Cardiac muscle cell (in vitro differentiated cells and primary cell): ENCODE measurements at places on chromosomes 4 and X.

GRCh38 chr4:184957446-184958115, 60.7 kb upstream of the HELT start:
- no peak for DNase-seq

GRCh38 chrX:45591650-45592049, 391.0 kb upstream of the DIPK2B start:
- no peak for DNase-seq

GRCh38 chrX:1807301-1807731, 192.5 kb downstream of the ASMT start:
- no peak for DNase-seq

GRCh38 chrX:34350561-34351335, 218.6 kb upstream of the FAM47A start:
- DNase-seq: no peak

GRCh38 chr4:74632634-74633033, 161.7 kb downstream of the BTC start:
- no peak for DNase-seq

GRCh38 chr4:40285692-40286091, 49.4 kb upstream of the CHRNA9 start:
- DNase-seq: no peak

DNA sequence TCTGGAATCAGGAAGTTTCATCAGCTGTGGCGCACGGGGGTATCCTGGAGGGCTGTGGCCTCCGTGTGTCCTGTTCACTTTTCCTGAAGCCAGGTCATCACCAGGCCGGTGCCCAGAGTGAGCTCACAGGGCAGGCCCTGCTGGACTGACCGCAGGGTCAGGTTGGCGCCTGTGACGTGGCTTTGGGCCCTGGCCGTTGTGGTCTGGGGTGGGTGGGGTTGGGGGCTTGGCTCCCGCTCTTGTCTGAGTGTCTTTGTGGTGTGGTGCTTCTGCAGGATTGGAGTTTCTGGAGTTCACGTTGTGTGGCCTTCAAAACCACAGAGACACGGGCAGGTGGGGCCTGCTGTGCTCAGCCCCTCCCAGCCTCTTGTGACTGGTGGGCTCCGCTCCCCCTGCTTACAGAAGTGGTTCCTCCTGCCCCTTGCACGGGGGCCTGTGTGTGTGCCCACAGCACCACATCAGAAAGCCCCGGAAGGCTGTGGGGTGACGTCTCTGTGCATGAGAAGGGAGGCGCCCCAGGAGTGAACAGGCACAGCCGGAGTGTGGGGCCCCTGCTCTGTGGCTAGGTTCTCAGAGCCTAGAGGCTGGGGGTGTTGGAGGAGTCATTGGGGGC, 9.5 kb downstream of the RGS12 start:
- no peak for DNase-seq

DNA sequence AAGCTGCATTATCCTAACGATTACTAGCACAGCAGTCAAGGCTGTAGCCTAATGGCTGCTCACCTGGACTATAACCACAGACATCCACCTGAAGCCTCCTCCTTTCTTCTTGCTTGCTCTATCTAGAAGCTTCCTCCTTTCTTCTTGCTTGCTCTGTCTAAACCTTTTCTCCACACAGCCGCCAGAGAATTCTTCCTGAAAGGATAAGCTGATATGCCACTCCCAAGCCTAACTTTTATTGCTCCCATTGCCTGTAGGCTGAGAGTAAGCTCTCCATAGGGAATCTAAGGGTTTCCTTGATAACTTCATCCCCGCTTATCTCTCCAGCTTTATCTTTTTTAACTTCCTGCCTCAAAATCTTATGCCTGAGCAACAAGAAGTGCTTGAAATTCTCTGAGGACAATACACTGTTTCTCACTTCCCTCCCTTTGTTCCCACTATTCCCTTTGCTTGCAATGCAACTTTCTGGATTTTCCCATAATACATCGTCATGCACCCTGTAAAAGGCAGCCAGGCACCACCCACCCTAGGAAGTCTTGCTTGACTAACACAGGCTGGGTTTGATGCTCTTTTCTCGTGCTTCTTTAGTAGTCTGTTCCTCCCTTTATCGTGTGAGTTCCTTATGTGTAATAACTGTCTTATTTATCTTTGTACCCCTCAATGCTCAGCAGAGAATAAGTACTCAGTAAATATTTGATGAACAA, 1.4 kb upstream of the LRIT3 start:
- no peak for DNase-seq

GRCh38 chr4:89021684-89022083, 35.3 kb downstream of the FAM13A start:
- DNase-seq: peak; percentile 36

DNA sequence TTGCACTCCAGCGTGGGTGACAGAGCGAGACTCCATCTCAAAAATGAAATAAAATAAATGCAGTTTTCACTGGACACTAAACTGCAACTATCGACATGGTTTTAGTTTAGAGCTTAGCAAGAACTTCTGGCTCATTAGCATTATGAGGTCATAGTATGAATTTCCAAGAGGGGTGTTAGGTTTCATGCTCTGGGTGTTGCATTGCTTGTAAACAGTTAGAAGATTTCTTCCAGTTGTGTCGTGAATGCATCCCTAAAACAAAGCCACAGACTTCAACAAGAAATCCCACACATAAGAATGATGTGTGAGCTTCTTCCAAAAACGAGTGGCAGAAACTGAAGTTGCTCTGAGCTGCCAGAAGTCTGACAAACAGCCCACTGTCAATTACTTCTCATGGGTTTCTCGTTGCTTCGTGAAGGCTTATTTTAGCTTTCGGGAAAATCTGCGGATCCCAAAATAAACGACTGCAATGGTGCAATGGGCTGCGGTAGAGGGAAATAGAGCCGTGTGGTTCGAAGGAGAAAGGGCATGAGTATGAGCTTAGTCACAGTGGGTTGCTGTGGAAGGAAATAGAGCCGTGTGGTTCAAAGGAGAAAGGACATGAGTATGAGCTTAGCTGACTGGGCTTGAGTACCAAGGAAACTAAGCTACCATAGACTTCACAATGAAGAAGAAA, 354.9 kb downstream of the DHRSX start:
- no peak for DNase-seq

DNA sequence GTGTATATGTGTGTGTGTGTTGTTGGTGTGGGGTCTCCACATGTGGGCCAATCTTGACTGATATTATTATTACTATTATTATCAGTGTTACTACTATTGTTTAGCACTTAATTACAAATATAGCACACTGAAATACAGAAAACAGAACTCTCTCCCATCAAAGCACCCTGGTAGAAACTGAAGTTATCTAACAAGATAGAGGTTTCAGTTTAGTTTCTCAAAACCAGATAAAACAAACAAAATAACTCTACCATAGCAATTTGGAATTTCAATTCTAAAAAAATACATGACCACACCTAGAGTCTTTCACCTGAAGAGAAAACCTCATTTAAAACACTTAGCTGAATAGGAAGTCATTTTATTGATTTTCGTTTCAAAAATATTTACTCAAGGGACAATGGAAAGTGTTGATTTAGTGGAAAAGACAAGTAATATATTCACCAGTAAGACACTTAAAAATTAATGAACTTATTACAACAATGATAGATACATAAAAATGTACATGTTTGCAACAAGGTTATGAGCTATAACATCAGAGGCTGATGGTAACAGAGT, 252.3 kb downstream of the PDHA2 start:
- no peak for DNase-seq

DNA sequence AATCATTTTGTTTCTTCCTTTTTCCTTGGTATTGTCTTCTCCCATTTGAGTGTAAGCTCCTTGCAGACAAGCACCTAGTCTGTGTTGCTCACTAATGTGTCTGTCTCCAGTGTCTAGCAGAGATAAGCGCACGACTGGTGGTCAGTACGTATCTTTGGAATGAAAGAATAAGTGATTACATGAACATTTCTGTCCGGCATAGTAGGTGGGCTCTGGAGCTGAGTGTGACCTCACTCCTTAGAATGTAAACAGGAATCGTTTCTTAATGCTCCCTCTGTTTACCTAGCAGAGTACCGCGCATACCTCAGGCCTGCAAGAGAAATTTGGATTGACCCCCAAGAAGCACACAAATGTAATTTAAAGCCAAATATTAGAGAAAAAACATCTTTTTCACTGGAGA, 235.4 kb downstream of the MAML3 start:
- DNase-seq: no peak

DNA sequence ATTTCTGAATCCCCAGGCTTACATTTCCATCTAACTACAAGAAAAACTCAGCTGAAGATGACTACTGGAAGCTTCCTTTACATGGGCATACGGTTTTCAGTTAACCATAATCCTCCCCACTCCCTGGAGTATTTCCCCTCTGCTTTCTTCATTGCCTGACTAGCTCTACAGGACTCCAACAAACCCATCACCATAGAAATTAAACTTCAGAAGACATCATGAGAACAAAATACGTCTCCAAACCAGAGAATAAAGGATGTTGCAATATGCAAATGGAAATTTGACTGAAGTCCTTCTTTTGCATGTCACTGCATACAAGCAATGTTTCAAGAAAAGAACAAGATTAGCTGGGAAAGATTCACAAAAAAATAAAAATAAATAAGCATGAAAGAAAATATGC, 170.2 kb upstream of the PCDH18 start:
- DNase-seq: no peak

DNA sequence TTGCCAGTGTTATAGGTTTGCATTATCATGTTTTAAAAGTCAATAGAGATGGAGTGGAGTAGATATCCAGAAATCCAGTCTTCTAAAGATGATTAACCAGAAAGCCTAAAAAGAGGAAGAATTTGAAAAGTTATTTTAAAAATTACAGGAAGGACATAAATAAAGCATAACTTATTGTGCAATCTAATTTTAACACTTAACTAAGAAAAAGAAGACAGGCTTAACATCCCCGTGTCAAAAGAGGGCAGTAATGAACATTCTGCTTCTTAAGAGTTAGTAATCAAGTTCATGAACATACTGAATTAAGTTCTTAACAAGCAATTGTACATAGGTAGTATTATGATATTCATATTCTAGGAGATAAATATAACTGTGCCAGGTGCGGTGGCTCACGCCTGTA, 39.3 kb downstream of the ELF2 start:
- DNase-seq: no peak

DNA sequence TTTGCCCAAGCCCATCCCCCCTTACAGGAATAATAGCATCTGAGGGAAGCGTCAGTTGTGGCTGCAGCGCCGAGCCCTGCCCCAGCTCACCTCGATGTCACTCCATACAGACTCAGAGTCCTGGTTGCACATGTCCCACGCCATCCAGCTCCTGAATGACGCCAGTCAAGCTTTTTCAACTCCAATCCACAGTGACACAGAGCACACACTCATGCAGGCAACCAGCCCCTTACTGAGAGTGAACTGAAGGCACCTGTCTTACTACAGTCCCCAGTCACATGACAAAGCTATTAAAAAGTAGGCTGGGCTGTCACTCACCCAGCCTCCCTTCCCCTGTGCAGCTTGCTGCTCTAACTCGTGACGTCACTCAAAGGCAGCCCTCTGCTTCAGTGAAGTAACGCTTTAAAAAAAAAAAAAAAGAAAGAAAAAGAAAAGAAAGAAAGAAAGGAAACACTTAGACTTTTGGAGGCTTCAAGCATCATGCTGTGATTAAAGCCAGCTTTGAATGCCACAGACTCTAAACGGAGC, at the start of gene PPARGC1A:
TSS of gene PPARGC1A (minus strand) at position 234 of the 528 bp plus-strand sequence. CDS start at position 144, 90 bp downstream.
- peak; percentile 87 for DNase-seq

GRCh38 chr4:86718152-86718551, 124.0 kb downstream of the PTPN13 start:
- DNase-seq: no peak

DNA sequence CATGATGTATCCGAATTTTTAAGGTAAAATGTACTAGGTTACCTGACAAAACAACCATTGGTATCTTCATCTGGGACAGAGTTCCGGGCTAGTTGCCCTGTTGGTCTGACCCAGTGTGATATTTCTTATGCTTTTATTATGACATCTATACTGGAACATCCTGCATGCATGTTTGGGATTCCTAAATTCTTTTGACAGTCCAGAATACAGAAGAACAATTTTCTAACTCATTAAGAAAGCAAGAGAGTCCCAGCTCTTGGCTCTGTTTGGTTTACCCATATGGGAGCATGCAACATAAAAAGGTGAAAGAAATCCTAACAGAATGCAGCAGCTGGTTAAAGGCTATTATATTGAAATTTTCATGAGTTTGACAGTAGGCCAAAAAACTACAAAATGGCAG, 247.7 kb upstream of the FTHL17 start:
- DNase-seq: no peak

DNA sequence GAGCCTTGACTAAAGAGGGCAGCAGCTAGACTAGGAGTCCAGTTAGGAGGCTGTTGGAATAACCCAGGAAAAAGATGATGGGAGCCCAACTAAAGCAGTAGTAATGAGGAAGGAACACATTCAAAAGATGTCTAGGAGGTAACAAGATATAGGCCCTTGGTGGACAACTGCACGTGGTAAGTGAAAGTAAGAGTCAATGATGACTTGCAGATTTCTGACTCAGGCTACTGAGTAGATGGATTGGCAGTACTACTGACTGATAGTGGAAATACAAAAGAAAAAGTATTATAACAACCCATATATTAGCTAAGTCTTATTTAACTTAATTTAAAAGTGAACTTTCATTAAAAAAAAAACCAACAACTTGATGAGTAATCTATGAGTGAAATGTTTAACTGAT, 74.0 kb downstream of the PAK3 start:
- DNase-seq: no peak

- DNase-seq: no peak
Measured at GRCh38 chr4:88613417-88613875, 21.2 kb downstream of the HERC3 start.

DNA sequence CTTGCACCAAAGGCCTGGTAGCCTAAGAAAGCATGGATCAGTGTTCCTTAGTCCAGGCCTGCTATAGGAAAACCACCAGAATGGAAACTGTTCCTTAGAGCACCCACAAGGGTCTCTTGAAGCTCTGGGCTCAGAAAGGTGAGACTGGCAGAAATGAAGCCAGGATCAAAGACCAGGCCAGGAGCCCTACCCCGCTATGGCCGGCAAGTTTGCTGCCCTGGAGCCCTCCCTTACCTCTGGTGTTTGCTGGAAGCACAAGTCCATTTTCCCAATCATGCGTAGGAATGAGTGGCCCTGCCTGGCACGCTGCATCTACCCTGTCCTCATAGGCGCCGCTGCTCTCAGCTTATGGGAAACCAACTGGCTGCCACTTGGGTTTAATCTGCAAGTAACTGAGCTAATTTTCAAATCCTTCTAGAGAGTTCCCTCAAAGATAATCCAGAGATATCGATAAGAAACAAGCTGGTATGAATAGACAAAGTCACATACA, 37.4 kb downstream of the BCOR start:
- DNase-seq: no peak

GRCh38 chr4:101020956-101021355, 326.4 kb downstream of the PPP3CA start:
- DNase-seq: no peak

DNA sequence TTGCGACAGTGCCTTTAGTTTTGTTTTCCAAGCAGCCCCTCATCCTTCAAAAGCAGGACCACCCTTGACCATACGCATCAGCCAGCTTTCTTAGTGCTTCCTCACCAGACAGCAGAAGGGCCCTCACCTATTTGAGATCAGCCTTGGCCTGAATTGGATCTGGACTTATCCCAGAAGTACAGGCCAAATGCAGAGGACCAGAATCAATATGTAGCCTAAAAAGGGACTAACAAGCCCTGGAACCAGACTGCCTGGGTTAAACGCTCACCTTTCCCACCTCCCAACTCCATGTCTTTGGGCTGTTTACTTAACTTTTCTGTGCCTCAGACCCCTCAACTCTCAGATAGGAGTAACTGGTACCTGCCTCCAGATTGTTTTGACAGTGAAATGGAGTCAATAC, 77.7 kb upstream of the ATP6AP2 start:
- DNase-seq: no peak
